ENCODE measurements at places on chromosomes 5 and 9.
A peak's percentile ranks its signal among the peaks of the same experiment; 100 is the strongest.

GRCh38 chr9:126500600-126501382, 112.9 kb upstream of the LMX1B start:
- DNase-seq = peak; percentile 83

DNA sequence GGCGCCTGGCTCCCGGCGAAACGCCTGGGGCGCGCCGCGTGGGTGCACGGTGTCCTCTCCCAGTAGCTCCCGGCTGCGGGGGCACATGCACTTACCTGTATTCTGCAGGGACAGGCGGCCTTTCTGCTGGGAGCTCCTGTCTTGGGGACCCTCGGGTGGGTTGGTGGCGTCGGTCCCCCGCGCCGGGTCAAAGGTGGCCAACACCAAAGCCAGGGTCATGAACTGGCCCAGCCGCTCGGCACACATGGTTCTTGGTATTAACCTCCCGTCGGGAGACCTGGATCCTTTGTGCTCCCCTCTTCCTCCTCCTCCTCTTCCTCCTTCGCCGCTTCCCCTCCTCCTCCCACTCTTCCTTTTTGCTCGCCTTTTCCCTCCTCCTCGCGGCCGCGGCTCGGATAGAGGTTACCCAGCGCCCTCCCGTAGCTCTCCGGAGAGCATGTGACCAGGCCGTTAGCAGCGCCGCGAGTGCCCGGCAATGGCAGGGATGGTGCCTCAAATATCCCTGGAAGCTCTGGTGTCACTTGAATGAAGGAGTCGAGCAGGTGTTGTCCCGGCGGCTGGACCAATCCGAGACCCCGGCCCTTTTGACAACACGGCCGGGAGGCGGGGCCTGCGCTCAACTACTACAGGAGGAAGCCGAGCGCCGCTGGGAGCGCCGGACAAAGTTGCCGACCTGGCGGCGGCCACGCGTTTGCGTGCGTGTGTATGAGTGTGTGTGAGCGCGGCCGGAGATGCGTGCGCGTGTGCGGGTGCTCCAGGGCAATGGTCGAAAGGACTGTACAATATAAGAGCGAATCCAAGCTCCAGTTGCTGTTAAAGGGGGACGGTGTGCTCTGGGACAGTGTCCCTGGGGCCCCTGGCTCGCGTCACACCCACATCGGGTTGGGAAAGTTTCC, at the start of gene STC2:
TSS of gene STC2 (minus strand) at position 467 of the 896 bp plus-strand sequence. CDS start at position 246, 221 bp downstream.
- peak; percentile 83 for DNase-seq

DNA sequence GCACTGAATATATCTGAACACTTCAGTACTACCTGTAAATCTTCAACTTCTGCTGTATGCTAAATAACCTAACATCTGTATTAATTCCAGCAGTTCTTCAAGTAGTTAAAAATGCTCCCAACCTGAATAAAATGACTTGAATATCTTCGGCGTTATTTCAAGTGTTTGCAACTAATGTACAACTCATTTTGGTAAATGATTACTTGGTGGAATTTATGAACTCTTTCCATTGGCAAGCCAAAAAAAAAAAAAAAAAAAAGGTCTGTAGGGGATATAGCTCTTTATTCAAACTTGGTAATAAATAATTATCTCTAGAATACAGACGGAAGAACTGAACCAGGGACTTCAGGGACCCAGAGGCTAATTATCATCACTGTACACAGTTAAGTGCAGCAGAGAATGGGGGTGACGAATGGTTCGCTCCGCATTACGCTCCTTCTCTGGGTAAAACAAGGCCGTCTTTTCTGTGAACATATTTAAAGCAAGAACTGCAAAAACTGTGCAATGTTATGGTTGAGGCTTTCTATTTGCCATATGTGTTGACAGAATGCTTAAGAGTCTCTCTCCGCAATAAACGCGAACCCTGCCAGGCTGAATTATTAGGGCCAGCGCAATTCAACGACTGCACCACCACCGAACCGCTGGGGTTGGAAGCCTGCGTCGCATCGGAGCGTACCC, 1.9 kb upstream of the ERBIN start:
- DNase-seq = no peak

- DNase-seq = peak; percentile 79
These were observed 683 bp downstream of the DBN1 start for GRCh38 chr5:177472460-177473442.

- DNase-seq = no peak
These were observed 6.9 kb downstream of the FAM174A start for GRCh38 chr5:100542086-100542485.
